ENCODE measurements at places on chromosomes 12 and 14.
A peak's percentile ranks its signal among the peaks of the same experiment; 100 is the strongest.

DNA sequence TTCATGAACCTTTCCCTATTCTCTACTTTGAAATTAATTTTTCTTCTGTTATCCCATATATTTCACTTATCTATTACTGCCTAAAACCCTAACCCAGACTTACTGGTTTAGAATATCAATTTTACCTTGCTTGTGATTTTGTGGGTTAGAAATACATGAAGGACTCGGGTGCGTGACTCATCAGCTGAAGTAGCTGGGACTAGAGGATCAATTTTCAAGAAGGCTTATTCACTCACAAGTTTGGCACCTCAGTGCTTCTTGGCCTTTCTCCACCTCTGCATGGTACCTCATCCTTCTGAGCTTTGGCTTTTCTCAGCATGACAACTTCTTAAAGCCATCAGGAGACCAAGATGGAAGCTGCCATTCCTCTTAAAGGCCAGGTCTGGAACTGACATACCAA is 57.8 kb downstream of the TMEM117 start:
- no peak for DNase-seq

- DNase-seq = no peak
Measured at GRCh38 chr12:39070775-39071174, 165.4 kb upstream of the CPNE8 start.

DNA sequence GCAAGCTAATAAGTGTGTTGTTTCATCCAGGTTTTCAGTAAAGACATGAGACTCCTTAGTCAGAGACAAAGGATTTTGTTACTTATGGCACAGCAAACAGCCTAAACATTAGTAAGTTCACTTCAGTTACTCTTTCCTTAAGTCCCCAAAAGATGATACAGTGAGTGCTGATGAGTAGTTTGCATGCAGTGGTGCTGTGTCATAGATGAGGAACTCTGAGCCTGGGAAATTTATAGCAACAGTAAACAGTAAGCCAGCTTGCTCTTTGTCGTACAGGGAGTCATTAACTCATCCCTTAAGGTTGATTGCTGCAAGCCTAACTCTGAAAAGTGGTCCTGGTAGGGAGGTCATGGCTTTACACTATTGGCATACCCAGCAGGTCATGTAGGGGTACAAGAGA is 208.6 kb upstream of the OR4E1 start:
- DNase-seq = no peak

- no peak for DNase-seq
Measured at GRCh38 chr12:130218682-130219081, 56.4 kb downstream of the FZD10 start.

DNA sequence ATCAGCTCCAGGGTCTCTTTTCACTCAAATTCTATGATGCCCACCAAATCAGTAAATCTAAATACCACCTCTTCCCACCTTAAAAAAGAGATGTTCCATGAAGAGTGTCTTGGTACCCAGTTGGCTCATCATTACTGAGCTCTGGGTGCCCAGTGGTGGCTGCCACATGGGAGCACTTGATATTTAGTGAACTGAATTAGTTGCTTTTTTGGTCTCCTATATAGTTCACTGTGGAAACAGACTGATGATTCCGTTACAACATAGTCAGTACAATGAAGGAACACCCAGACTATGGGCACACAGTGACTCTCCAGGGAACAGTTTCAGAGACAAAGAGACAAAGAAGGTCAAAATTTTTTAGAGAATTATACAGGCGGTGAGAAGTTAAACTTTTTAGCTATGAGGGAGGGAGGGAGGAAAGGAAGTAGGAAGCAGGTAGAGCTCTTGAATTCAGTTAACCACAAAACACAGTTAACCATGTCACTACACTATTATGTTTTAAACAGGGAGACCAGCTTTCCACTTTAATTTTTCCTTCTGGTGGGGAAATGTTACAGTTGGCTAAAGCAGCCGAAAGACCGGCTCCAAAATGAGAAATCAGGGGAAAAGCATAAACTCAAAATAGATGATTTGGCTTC is 14.6 kb upstream of the YY1 start:
- no peak for DNase-seq

DNA sequence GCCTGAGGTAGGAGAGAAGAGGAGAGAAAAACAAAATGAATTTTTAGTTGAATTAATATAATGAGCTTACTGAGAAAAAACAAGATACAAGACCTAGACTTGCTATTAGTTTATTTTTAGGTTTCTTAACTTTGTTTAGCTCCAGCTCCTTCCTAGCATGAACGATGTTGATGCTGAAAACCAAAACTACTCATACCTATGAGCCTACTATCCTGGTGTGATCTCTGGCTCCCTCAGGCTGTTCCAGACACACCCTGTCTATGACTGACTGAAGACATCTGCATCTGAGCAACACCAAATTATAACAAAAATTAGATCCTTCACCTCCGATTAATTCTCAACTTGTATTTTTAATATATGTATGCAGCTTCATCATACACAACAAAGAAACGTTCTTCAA is 190.4 kb downstream of the SLC5A8 start:
- DNase-seq = no peak

DNA sequence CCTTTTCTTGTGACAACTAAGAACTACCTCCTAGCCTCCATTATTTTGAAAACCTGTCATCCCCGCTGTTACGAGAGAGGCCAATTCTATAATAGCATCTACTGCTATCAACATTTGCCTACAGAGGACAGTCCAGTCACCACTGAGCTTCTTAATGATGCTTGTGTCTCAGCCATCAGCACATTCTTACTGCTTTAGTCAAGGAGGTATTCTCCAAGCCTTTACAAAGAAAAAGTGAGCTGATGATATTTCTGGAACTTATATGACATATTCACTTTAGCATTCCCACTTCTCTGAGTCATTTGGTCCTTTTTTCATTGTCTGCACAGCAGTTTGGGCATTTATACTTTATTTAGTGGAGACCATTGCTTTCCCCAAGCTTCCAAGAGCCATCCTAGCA is 497.7 kb upstream of the RPL10L start:
- DNase-seq = no peak

GRCh38 chr14:51165415-51165814 is 70.5 kb upstream of the TRIM9 start:
- DNase-seq = no peak

GRCh38 chr12:124093297-124093696 is 120.3 kb downstream of the ZNF664 start:
- DNase-seq = no peak

DNA sequence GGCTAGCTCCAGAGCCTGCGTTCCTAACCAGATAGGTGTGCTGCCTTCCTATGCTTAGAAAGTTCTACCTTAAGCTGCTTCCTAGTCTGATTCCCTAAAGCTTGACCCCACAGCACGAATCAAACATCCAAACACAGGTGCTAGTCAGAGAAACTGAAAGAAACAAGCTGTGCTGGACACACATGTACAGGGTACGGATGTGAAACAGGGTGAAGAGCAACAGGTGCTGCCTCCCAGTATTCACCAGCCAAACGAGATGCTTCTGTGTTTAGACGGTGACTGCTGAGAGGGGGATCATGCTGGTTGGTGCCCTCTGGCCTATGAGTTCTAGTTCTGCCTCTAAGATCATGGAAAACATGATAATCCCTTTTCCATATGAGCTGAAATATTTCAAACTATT is 105.3 kb downstream of the GRIP1 start:
- no peak for DNase-seq

GRCh38 chr14:60220084-60220483 is 28.9 kb upstream of the PPM1A start:
- DNase-seq = no peak

- peak; percentile 25 for DNase-seq
Measured at GRCh38 chr14:35122696-35123387, 490 bp downstream of the PRORP start.

GRCh38 chr14:105588236-105588860 is 62.0 kb downstream of the TMEM121 start:
- DNase-seq = no peak

DNA sequence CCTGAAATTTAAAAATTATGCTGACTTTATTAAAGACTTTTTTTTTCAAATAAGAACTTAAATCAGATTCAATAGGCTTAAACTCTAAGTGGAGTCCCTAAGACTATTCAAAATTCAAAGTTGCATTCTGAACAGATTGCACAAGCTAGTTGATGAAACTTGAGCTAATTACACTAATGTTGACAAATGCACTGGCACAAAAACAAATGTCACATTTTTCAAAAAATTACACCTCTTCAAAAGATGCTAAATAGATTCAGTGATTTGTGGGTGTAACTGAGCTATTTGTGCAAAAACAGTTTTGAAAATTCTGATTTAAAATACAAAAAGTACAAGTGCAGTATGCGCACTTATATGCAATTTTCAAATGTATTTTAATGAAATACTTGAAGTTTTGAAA is 205.4 kb downstream of the RERGL start:
- DNase-seq = no peak
